ENCODE measurements at places on chromosomes 4 and X.

- no peak for DNase-seq
These were observed 46.7 kb downstream of the DDX53 start for GRCh38 chrX:23046443-23046842.

GRCh38 chr4:10974371-10974770 is 289.8 kb upstream of the CLNK start:
- DNase-seq: no peak

- DNase-seq: no peak
These were observed 243.9 kb downstream of the MAML3 start for GRCh38 chr4:139910106-139910505.

- no peak for DNase-seq
These were observed 3.0 kb downstream of the GPR174 start for GRCh38 chrX:79147477-79147876.

GRCh38 chrX:107102980-107103379 is 15.6 kb downstream of the RBM41 start:
- DNase-seq: no peak

GRCh38 chr4:77818073-77818601 is 1.0 kb downstream of the CNOT6L start:
- DNase-seq: no peak

- DNase-seq: no peak
These were observed 50.8 kb downstream of the TMEM165 start for GRCh38 chr4:55446578-55446922.

GRCh38 chrX:24235084-24235710 is 78.7 kb downstream of the SUPT20HL2 start:
- DNase-seq: no peak

Measured in non-pigmented ciliary epithelial cell (primary cell).